ENCODE measurements at places on chromosomes 4 and X.

GRCh38 chr4:7967501-7968261, 28.0 kb upstream of the AFAP1 start:
- no peaks in the 10 kb centered on the region for H3K27me3 ChIP-seq
- peaks cover 46% of the 10 kb centered on the region for H3K4me1 ChIP-seq
- H3K4me3 ChIP-seq, result no peak overlapping the region
- no peaks in the 10 kb centered on the region for H3K36me3 ChIP-seq

GRCh38 chrX:72025236-72025770, 106.4 kb downstream of the RTL5 start:
- H3K36me3 ChIP-seq, result no peaks in the 10 kb centered on the region
- H3K27me3 ChIP-seq, result no peaks in the 10 kb centered on the region
- DNase-seq, result no peak
- no peak overlapping the region for H3K4me3 ChIP-seq
- peaks cover 3% of the 10 kb centered on the region for H3K4me1 ChIP-seq

DNA sequence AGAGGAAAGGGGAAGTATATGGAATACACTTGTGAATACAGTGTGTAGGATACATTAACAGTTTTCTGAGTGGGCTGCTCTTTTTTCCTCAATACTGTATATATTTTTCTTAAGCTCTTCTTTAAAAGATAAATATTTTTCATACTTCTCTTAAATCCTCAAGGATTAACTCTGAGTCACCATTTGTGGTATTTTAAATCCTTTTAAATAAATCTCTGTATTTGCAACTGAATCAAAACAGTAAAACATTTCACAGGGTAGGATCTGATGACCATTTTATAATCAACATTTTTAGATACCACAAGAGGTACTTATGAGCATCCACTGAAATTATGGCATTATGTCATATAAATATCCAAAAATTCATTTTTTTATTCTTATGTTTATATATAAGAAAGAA, 87.6 kb downstream of the GAB1 start:
- no peak overlapping the region for H3K4me3 ChIP-seq
- H3K4me1 ChIP-seq, result no peaks in the 10 kb centered on the region
- no peak for DNase-seq

DNA sequence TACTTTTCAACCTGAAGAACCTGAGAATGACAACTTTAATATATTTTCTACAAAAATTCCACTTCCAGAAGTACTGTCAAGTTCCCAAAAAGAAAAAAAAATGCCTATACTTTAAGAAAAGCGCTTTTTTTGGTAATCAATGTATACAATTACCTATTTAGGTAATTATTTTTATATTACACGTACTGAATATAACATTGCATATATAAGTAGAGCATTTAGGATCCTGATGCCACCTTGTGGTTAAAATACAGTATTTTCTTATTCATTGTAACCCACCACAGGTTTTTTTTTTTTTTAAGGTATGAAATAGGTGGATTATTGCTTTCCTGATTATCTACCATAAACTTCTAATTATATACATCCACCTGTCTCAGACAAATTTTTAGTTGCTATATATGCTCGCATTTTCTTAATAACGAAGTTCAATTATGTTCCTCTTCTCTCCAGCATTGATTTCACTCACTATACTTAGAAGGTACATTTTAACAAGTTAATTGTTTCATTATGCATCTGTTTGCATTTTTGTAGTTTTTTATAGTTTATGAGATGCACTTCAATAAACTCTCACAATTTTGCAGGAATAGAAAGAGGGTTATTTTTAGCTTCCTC, 5.2 kb downstream of the MAP9 start:
- H3K27me3 ChIP-seq, result peaks cover 18% of the 10 kb centered on the region
- no peak overlapping the region for H3K4me3 ChIP-seq
- H3K27ac ChIP-seq, result no peak overlapping the region
- no peaks in the 10 kb centered on the region for H3K36me3 ChIP-seq
- DNase-seq, result no peak

GRCh38 chrX:1491851-1492349, 39.2 kb upstream of the ASMTL start:
- no peaks in the 10 kb centered on the region for H3K36me3 ChIP-seq
- no peak for DNase-seq
- H3K4me1 ChIP-seq, result peaks cover 6% of the 10 kb centered on the region
- H3K27ac ChIP-seq, result no peak overlapping the region

- no peak overlapping the region for H3K4me3 ChIP-seq
- no peaks in the 10 kb centered on the region for H3K27me3 ChIP-seq
- peak; percentile 51 for DNase-seq
- H3K27ac ChIP-seq, result no peak overlapping the region
- no peaks in the 10 kb centered on the region for H3K4me1 ChIP-seq
Observed at GRCh38 chr4:179867300-179867878, 2375.8 kb upstream of the TENM3 start.

DNA sequence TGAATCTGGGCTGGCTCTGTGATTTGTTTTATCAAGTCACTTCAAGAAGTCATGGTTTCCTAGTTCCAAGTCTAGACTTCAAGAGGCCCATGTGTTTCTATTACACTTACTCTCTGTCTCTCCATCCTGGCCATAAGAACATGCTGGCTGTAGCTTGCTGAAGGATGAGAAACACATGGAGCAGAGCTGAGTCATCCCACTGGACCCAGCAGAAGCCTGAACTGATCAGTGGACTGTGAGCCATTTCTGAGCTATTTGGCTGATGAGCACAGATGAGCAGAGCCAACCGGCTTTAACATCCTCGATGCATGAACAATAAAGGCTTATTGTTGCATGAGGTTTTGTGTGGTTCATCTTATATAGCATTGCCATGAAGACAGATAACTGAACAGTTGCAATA, 290.6 kb upstream of the BOD1L1 start:
- H3K27ac ChIP-seq, result peak overlapping the region; percentile 71
- peaks cover 6% of the 10 kb centered on the region for H3K4me1 ChIP-seq
- DNase-seq, result peak; percentile 22

- H3K36me3 ChIP-seq, result no peaks in the 10 kb centered on the region
- H3K27ac ChIP-seq, result no peak overlapping the region
- no peaks in the 10 kb centered on the region for H3K4me1 ChIP-seq
- H3K27me3 ChIP-seq, result no peaks in the 10 kb centered on the region
- no peak for DNase-seq
Observed at GRCh38 chr4:186780291-186781031, 56.8 kb upstream of the FAT1 start.

- H3K4me3 ChIP-seq, result peak overlapping the region; percentile 39
- DNase-seq, result peak; percentile 10
- H3K27ac ChIP-seq, result peak overlapping the region; percentile 62
Observed at GRCh38 chr4:24471486-24472160, 112.7 kb downstream of the DHX15 start.

DNA sequence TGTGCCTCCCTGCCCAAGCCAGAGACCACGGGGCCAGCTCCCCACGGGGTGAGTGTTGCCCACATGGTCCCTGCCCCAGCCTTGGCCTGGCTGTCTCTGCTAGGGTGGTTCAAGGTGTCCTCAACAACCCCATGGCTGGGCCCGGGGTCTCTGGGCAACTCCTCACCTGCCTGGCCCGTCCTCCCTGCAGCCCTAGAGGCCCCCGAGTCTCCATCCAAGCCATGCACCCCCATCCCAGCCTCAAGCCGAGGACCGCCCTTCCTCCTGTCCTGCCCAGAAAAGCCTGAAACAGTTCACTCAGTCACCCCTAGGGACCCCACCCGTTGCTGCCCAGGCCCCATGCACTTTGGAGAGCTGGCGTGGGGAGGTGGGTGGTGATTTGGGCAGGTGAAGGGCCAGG, 120.9 kb downstream of the FAM53A start:
- no peak overlapping the region for H3K4me3 ChIP-seq
- peaks cover 71% of the 10 kb centered on the region for H3K27me3 ChIP-seq
- H3K36me3 ChIP-seq, result no peaks in the 10 kb centered on the region
- H3K27ac ChIP-seq, result no peak overlapping the region
- no peak for DNase-seq

GRCh38 chr4:113675731-113676697, 85.5 kb downstream of the CAMK2D start:
- H3K27ac ChIP-seq, result no peak overlapping the region
- no peak for DNase-seq
- no peak overlapping the region for H3K4me3 ChIP-seq
- H3K36me3 ChIP-seq, result no peaks in the 10 kb centered on the region

DNA sequence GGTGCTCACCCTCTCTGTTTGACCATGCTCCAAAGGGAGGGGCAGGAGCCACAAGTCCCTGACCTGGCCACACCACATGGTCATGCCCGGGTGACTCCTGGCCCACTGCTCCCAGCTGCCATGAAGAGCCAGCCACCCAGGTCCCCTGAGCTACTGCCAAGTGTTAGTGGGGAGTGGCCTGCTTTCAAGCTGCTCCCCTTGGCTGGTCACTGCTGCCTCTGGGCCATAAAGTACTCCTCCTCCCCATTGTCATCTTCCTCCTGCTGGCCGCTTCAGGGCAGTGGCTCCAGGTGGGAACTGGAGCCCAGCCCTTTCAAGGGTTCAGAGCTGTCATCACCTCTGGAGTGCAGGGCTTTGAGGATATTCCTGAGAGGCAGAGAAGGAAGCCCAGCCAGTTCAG, 27.3 kb upstream of the RBBP7 start:
- no peaks in the 10 kb centered on the region for H3K27me3 ChIP-seq
- no peaks in the 10 kb centered on the region for H3K4me1 ChIP-seq
- no peaks in the 10 kb centered on the region for H3K36me3 ChIP-seq
- no peak overlapping the region for H3K27ac ChIP-seq

GRCh38 chrX:14411326-14411725, 118.0 kb upstream of the GLRA2 start:
- no peaks in the 10 kb centered on the region for H3K4me1 ChIP-seq
- no peaks in the 10 kb centered on the region for H3K27me3 ChIP-seq
- no peaks in the 10 kb centered on the region for H3K36me3 ChIP-seq

DNA sequence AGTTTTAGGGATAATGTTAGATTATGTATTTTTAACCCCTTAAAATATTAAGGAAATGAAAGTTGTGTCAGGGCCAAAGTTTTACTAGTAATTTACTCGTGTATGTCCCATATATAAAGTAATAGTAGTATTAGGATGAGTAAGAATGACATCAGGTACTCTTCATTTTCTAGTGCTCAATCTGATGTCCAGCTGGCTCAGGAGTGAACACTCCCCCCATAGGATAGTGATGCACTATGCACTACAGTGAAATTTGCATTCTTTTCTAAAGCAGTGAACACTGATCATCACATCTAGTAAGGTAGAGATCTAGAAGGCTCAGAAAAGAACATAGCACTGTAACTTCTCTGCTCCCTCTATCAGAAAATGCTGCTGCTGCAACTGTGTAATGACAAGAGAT, 409.7 kb downstream of the GLUD2 start:
- H3K4me1 ChIP-seq, result no peaks in the 10 kb centered on the region
- no peaks in the 10 kb centered on the region for H3K36me3 ChIP-seq
- no peak for DNase-seq
- H3K4me3 ChIP-seq, result no peak overlapping the region
- H3K27me3 ChIP-seq, result no peaks in the 10 kb centered on the region

- no peak overlapping the region for H3K4me3 ChIP-seq
- no peaks in the 10 kb centered on the region for H3K36me3 ChIP-seq
- no peaks in the 10 kb centered on the region for H3K4me1 ChIP-seq
- H3K27ac ChIP-seq, result peak overlapping the region; percentile 20
Observed at GRCh38 chr4:158861766-158862165, 92.9 kb downstream of the FNIP2 start.

GRCh38 chrX:65607070-65607742, 60.2 kb upstream of the MSN start:
- H3K36me3 ChIP-seq, result no peaks in the 10 kb centered on the region
- DNase-seq, result no peak
- no peak overlapping the region for H3K4me3 ChIP-seq
- no peak overlapping the region for H3K27ac ChIP-seq

DNA sequence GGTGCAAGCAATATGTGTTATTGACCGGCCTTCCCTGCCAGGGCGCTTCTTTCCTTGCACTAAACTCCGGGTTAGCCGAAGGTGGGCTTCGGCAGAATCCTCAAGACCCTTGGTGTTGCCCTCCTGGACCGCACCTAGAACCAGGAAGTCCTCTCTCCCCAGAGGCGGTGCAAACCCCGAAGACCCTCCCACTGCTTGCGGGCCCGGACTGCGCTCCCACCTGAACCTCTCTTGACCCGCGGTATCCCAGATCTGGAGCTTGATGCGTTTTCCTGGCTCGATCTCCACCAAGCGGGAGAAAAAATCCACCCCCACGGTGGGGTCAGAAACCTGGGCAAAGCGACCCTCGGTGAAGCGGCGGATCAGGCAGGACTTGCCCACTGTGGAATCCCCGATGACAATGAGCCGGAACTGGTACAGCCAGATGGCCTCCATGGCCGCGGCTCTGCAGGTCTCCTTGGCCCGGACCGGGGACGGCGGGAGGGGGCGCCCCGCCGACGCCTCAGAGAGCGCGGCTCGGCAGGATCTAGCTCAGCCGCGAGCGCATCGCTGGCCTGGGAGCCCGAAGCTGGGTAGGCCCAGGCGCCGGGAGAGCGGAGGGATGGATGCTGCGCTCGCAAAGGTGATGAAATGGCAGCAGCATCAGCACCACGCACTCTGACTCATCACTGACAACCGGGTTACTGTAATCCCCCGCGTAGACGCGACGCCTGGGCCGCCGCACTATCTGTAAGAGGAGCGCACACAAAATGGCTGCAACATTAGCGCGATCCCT, at the start of gene RAB39B:
TSS of gene RAB39B (minus strand) at position 638 of the 775 bp plus-strand sequence. CDS start at position 435, 203 bp downstream.
- peak; percentile 38 for DNase-seq
- H3K4me3 ChIP-seq, result no peak within 1 kb of the TSS
- peak within 1 kb of the TSS; percentile 53 for H3K27ac ChIP-seq
- H3K36me3 ChIP-seq, result no peaks in the 10 kb centered on the region
- peaks cover 9% of the 10 kb centered on the region for H3K27me3 ChIP-seq

GRCh38 chrX:48957477-48957826, at the start of gene OTUD5:
OTUD5 (minus strand) TSS chrX:48957607; CDS start chrX:48957570, 37 bp downstream.
- no peak for DNase-seq
- peak within 1 kb of the TSS; percentile 95 for H3K27ac ChIP-seq
- H3K36me3 ChIP-seq, result no peaks in the 10 kb centered on the region
- no peaks in the 10 kb centered on the region for H3K27me3 ChIP-seq
- peak within 1 kb of the TSS; percentile 59 for H3K4me3 ChIP-seq

DNA sequence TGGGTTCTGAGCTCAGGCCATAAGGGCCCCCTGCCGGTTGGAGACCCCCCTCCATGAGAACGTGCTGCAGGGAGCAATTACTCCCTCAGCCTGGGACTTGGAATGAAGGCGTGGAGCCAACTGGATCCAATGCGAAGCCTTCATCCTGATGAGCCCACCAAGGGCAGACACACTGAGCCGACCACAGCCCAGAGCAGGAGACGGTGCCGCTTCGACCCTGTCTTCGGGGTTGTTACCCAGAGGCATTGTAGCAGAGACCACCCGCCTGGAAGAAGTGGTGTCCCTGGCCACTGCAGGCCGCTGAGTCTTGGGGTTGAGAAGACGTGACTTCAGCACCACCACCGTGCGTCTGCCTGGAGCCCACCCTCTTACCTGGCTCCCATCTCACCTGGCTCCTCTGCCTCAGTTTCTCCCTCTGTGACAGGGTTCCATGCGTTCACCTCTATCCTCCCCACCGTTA, 7.0 kb upstream of the NKX1-1 start:
- peaks cover 96% of the 10 kb centered on the region for H3K27me3 ChIP-seq
- no peak for DNase-seq
- H3K4me1 ChIP-seq, result no peaks in the 10 kb centered on the region
- no peak overlapping the region for H3K4me3 ChIP-seq
